ENCODE measurements at places on chromosomes 3 and 15.

GRCh38 chr3:21390136-21390535 lies 360.9 kb downstream of the ZNF385D start:
- no peak for DNase-seq

GRCh38 chr3:141414800-141415462 lies 46.6 kb downstream of the ZBTB38 start:
- DNase-seq = no peak

- DNase-seq = no peak
These were observed 2.5 kb downstream of the HIGD1A start for GRCh38 chr3:42801784-42802183.

DNA sequence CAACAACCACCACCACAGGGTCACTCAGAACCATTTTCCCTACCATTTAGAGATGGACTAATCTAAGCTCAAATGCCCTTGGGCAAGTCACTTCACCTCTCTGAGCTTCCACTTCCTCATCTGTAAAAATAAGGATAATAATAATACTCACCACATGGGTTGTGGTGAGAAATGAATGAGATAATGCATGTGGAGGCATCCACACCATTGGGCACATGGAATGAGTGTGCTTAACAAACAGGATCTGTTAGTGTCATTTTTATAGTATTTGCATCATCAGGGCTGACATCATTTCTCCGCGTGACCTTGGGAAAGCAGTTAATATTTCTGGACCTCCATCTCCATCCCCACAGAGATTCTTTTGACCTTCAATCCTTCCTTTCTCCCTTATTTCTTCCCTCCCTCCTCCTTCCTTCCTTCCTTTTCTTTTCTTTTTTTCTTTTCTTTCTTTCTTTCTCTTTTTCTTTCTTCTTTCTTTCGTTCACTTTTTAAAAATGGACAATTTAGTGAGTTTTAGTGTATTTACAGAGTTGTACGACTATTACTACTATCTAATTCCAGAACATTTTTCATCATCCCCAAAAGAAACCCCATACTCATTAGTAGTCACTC lies 7.7 kb upstream of the RFT1 start:
- no peak for DNase-seq

GRCh38 chr3:192887701-192888100 lies 30.0 kb downstream of the MB21D2 start:
- no peak for DNase-seq

DNA sequence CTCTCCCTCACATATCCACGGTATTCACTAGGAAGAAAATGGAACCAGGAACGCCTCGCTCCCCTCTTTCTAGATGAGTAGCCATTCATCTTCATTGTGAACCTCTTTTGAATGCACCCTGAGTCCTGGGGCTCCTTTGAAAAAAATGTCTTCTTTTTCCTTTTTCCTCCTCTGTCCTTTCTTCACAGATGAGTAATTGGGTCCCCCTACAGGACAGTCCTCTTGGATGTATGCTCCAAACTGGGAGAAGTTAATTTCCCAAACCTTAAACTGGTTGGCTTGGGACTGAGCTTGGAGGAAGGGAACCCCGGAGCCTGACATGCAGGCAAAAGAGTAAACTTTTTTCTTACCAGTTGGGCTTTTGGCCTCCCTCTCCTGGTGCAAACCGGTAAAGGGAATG lies 108.8 kb downstream of the DPH6 start:
- no peak for DNase-seq

GRCh38 chr3:53044371-53044710 lies 1.5 kb downstream of the SFMBT1 start:
- DNase-seq = no peak

GRCh38 chr3:152365766-152366593 lies 97.3 kb downstream of the MBNL1 start:
- DNase-seq = peak; percentile 51

DNA sequence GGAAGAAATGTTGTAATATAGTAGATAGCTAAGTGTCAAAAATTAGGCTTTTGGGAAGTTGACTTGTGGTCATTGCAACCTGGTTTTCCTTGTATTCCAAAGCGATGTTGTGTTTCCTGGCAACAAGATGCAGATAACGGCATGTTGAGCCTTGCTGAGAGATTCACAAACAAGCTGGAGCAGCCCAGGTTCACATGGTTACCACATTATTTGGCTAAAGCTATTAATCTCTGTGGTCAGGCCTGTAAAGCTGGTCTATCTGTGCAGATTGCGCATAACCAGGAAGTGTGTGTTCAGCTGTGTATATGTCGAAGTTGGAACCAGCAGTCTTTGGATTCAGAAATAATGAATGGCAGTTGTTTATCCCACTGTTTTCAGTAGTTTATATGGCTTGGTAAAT lies 6.6 kb downstream of the TIPARP start:
- no peak for DNase-seq

DNA sequence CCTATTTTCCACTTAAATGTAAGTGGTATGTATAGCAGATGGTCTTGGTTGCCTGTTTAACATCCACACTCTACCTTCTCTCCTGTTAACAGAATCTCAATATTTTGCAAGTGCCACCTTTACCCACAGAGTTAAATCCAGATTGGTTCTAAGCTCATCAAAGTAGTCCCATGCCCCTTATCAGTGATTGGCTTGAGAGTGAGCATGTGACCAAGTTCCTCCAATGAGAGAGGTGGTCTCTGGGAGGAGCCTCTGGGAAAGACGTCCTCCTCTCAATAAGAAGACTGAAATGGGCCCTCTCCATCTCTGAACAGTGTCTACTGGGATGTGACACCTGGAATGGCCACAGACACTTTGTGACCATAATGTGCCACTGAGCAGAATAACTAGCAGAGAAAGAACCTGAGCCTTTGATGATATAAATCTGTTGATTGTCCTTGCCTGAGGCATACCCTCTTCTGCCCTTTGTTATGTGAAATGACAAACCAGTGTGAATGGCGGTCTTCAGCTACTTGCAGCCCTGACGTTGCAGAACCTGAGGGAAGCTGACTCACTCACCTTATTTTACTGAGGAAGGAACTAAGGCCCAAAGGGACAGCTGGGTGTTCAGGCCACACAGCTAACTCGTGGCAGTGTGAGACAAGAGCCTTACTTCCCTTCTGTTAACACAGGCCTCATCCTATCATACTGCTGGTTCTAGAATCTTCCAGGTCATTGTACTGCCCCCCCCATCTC lies 42.4 kb upstream of the LARS2 start:
- no peak for DNase-seq

DNA sequence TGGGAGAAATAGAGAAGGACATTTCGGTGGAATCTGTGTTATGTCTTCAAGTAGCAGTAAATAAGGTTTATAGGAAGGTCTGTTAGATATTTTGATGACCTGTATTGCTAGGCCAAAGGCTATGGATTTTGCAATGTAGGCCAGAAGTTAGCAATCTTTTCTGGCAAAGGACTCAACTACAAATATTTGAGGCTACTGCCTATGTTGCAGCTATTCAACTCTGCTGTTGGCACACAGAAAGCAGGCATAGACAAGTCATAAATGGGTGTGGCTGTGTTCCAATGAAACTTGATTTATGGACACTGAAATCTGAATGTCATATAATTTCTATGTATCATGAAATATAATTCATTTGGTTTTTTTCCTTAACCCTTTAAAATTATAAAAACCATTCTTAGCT lies 438.7 kb upstream of the C2CD4B start:
- DNase-seq = no peak

GRCh38 chr3:72538070-72538745 lies 310.0 kb downstream of the SHQ1 start:
- DNase-seq = no peak

DNA sequence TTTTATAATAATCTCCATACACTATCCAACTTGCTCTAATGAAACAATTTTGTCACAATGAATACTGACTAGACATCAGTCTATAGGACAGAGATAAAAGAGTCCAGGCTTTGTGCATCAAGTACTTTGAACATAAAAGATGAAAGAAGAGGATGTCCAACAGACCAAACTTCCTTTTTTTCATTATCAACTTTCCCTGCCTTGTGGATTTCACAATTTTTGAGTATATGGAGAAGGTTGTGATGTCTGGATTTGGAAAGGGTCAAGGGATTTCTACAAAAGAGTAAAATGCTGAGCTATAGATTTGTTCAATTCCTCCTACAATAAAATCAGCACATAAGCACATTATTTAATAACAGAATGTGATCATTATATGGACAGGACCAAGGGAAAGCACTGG lies 25.7 kb downstream of the CD47 start:
- DNase-seq = no peak

GRCh38 chr15:72493220-72493619 lies 19.1 kb downstream of the ARIH1 start:
- no peak for DNase-seq

- peak; percentile 54 for DNase-seq
These were observed 1.5 kb downstream of the ABCC5 start for GRCh38 chr3:184016169-184016570.

- DNase-seq = no peak
These were observed 56.8 kb downstream of the SETMAR start for GRCh38 chr3:4359805-4360502.

- no peak for DNase-seq
These were observed 68.5 kb downstream of the WWTR1 start for GRCh38 chr3:149589332-149589731.

DNA sequence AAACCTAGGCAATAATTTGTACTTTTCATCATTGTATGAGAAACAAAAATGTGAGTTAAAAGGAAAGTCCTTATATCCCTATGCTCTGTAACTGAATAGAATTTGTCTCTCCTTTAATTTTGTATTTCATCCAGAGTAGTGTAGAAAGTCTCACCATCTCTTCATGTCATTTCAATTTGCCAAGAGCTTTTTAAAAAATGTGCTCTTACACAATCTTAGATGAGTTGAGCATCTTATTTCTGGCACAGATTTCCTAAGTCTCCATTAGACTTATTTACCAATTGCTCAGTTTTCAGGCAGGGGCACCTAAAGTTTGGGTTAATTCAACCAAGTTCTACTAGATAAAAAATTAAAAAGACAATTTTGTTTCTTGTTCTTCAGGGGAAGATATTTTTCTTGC lies 201.5 kb upstream of the RBMS3 start:
- DNase-seq = no peak

DNA sequence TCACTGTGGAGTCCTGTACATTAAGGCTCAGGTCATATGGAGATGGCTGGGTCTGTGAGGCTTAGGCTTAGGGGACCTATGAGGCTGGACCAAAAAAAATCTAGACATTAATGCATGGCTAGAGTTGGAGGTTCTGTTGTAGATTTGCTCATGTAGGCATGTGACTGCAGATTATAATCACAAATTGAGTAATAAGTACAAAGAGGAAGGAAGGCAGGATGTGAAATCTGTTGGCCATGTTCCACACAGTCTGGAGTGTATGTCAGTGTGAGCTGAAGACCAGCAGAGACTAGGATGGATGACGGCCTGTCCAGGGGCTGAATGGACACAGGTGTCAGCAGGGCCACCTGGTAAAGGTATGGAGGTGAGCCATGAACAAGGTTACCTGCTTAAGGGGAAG lies at the start of gene ST3GAL6:
Gene ST3GAL6, plus strand, starts transcription at position 265 of the 400 bp plus-strand sequence. CDS start 5,101 bp downstream, outside the sequence.
- DNase-seq = peak; percentile 64

- DNase-seq = no peak
These were observed 6.4 kb downstream of the DNAJC19 start for GRCh38 chr3:180983136-180983535.

GRCh38 chr3:142566096-142566495 lies 12.4 kb downstream of the ATR start:
- no peak for DNase-seq

GRCh38 chr15:41512940-41513505 lies 604 bp downstream of the LTK start:
- no peak for DNase-seq

DNA sequence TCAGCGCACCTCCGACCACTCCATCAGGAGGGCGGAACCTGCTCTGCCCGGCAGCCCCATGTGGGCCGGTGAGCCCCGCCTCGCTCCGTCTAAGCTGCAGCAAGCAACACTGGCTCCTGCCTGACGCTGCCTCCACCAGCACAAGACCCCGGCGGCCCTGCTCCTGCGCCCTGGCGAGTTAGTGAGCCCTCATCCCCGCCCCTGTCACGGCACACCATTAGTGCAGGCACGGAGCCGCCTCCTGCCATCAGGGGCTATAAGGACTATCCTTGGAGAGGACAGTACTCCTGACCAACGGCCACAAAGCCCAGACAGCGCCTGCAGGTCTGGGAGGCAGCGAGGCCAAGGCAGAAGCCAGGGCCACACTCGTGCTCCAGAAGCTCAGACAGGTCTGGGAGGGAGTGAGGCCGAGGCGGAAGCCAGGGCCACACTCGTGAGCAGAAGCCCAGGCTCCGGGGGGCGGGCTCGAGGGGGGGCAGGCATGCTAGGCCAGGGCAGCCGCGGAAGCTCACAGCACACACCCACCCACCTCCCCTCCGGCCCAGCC lies 39.4 kb downstream of the TNK2 start:
- DNase-seq = no peak

DNA sequence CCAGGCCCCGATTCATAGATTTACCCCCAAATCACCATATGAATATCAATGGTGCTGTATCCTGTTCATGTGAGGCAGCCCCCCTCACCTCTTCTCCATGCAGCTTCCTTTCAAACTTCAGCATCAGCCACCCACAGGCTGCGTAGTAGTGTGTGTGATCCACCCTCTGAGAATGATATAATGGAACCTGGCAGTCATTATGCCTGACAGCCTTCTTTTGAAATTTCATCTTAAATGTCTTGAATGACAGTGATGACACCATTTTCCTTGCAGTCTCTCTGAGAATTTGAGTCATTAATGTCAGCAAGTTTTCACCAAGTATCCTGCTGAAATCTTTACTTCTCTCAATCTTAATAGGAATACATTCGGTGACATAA lies 3.5 kb upstream of the CLRN1 start:
- no peak for DNase-seq

DNA sequence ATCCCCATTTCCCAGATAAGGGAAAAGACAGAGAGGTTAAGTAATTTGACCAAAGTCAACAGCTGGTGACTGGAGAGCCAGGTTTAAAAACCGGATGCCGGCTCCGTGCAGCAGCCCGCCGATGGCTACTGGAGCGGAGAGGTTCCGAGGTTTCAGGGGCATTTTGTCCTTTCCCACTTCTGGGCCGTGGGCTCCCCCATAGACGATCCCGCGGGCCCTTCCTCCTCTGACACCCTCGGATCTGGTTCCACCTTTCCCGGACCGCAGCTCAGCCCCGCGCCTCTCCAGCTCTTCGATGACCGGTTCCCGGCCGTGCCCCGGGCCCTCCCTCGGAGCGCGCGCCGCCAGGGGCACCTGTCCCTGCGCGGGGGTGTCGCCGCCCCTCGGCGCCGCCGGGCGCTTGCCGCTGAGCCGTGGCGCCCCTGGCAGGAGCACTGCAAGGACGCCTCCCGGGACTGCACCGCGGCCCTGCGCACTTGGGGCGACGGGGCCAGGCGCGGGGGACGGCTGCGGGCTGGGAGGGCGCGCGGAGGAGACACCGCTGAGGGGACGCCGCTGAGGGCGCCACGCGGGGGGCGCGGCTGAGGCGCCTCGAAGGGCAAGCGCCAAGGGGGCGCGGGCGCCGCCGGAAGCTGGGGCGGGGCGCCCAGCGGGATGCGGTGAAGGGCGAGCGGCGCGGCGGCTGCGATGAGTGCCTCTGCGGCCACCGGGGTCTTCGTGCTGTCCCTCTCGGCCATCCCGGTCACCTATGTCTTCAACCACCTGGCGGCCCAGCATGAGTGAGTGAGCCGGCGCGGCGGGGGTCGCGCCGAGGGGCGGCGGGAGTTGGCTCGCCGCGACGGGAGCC lies at the start of gene TM6SF1:
Gene TM6SF1, plus strand, starts transcription at position 652 of the 847 bp plus-strand sequence. Its CDS starts 36 bp downstream, at position 688.
- no peak for DNase-seq

GRCh38 chr3:126389794-126390146 lies 4.9 kb upstream of the CFAP100 start:
- DNase-seq = no peak

- DNase-seq = no peak
These were observed 1.6 kb upstream of the DALRD3 start for GRCh38 chr3:49019941-49020329.
